ENCODE measurements at places on chromosomes 12 and 14.

DNA sequence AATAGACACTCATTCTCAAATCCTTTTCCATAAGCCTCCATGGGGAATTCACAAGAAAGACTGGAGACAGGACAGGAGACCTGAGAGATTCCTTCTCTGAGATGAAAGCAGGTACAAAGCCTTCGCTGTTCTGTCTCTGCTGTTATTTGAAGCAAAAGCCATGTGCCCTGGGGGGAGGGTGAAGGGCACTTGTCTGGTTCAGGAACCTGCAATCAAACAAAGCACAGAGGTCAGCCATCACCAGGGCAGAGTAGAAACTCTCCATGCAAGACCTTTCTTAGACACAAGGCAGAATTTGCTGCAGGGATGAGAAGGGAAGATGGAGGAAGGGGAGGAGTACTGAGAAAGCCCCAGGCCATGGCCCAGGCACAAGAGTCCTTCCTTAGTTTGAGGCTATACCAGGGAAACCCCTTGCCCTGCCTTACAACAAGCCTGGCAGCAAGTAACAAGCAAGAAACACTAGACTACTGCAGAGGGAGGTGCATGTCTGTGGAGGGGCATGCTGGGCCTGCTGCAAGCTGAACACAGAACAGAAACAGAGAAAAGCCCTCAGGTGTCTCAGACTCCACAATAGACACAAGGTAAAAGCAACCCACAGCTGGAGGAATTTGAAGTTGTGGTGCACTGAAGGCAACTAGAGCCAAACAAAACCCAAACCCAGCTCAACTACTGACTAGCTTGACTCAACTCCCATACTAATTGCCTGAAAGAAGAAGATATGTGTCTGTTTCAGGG, 7.8 kb upstream of the ART4 start:
- no peak for DNase-seq

DNA sequence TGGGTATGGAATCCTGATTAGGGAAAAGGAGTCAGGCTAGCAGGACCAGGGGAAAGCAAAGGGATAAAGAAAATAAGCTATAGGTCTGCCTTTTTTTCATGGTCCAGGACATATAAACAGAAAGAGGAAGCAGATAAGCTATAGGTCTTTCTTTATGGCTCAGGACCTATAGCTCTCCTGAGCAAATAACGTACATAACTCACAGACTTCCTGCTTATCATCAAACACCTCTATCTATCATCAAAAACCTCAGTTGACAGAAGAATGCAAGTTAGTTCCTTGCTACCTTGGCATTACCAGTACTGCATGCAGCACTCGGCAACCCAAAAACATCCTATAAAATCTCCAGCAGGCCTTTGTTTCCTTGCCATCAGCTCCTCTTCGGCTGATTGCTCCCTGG, 238.7 kb upstream of the OR4E1 start:
- no peak for DNase-seq

- no peak for DNase-seq
These were observed 78.7 kb downstream of the TXNDC16 start for GRCh38 chr14:52473557-52473956.

DNA sequence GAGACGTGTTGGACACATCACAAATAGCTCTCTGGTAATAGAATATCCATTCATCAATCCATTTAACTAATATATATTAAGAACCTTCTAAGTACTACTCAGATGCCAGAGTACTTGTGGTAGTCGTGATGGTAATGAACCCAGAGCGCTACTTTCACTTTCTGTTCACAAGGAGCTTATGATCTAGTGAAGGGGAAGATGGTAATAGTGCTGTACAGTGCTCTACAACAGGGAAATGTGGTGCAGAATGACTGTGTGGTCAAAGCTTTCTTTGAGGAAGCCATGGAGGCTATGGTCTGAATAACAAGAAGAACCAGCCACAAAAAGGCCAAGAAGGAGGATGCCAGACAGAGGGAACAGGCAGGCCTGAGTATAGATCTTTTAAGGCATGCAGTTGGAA, 212.0 kb downstream of the PTPRO start:
- DNase-seq: no peak

- no peak for DNase-seq
These were observed 88.5 kb downstream of the GPR135 start for GRCh38 chr14:59376686-59377085.

GRCh38 chr12:124700810-124701592, 133.6 kb upstream of the NCOR2 start:
- DNase-seq: no peak

DNA sequence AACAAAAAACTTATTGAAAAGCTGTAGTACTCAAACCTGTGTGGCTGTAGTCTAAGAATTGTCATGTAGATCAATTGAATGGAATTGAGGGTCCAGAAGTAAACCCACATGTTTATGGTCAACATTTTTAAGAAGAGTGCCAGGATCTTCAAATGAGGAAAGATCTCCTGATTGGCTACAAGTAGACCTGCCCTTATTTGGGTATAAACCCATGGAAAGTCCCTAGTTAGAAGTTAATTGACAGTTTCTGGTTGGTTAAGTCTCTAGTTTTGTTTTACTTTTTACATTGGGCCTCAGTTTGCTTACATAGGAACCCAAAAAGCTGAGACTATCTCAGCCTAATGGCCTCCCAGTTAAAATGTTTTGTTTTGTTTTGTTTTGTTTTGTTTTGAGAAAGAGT, 91.9 kb upstream of the RESF1 start:
- no peak for DNase-seq

- no peak for DNase-seq
These were observed 798.8 kb downstream of the SLC16A7 start for GRCh38 chr12:60394665-60395064.

DNA sequence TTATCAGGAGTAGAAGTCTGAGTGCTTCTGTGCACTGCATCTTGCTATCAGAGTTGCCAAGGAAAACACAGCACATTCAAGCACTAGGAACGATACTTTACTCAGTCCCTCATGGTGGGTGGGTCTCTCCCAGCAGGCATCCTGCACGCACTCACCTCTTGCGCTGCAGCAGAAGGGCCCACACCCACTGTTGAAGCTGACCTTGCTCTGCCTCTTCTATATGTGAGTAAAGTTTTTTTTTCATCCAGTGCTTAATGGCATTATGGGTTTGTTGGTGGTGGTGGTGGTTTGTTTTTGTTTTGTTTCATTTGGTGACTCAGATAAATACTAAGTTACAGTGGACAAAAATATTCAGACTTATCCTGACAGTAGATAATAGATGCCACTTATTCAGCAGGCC, 348.5 kb downstream of the EGLN3 start:
- DNase-seq: no peak

DNA sequence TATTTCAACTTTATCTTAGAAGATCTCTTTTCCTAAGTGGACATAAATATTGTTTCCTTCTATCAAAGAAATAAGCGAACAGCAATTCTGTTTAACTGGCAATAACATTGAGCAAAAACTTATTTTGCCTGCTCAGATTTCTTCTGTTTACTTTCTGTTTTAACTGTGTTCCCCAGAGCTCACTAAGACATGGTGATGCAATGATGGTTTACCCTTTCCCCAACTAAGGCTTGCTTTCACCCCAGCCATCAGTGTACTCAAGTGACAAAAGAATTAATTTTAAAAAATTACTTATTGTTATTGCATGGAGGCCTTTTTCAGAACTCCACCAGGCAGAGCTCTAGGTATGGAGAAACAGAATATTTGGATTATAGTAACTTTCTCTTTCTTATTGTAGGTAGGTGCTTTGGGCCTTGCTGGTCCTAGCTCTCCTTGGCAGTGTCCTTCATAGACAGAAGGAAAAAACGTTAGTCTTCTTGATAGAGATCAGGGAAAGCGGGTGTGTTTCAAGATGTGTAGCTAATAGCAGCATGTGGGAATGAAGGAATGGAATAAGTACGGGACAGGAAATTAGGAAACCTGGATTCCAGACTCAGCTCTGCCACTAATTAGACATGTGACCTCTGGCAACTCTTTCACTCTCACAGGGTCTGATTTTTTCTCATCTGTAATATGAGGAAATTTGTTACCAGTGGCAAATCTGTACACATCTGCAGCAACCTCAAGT, 14.6 kb upstream of the DDHD1 start:
- DNase-seq: no peak

DNA sequence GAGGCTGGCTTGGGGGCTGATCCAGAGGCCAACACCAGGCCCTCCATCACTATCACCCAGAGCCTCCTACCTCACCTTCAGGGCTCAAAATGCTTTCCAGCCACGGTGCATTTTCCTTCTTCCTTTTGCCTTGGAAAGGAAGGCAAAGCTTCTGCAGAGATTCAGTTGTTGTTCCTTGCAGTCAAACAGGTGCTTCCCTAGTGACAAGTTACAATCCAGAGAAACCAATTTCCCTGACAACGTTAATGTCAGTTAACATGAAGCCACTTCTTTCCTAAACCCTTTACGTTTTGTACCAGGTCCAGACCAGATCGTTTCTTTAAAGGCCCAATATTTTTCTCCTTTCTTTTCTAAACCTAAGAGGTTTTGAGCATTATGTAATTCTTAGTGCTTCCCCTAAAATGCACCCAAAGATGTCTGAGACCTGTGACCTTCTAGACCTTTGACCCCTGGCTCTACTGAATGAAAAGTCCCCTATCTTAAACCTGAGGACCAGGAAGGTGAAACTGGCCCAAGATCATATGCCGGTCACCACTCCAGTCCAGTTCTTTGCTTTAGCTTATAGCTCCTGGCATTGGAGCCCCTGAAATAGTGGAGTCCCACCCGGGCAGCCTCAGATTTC, 211.5 kb downstream of the SLC41A2 start:
- DNase-seq: no peak

GRCh38 chr12:129312048-129312447, 458.8 kb downstream of the GLT1D1 start:
- no peak for DNase-seq

DNA sequence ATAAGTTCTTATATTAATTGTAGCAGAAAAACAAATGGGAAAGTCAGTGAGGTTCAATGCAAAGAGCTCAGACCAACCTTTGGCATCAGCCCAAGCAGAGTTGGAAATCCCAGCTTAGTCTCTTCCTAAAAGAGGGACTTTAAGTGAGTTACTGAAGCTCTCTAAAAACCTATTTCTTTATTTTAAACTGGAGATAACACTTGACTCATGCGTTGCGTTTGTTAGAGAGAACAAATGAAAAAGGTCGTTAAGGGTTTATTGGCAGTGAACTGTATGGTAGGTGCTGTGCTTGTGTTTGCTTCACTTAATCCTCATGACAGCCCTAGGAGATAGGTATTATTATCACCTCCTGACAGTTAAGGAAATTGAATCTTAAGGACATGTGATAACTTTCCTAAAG, 396.5 kb downstream of the RAD51B start:
- no peak for DNase-seq

- no peak for DNase-seq
These were observed 66.5 kb downstream of the BHLHE41 start for GRCh38 chr12:26058308-26058707.

DNA sequence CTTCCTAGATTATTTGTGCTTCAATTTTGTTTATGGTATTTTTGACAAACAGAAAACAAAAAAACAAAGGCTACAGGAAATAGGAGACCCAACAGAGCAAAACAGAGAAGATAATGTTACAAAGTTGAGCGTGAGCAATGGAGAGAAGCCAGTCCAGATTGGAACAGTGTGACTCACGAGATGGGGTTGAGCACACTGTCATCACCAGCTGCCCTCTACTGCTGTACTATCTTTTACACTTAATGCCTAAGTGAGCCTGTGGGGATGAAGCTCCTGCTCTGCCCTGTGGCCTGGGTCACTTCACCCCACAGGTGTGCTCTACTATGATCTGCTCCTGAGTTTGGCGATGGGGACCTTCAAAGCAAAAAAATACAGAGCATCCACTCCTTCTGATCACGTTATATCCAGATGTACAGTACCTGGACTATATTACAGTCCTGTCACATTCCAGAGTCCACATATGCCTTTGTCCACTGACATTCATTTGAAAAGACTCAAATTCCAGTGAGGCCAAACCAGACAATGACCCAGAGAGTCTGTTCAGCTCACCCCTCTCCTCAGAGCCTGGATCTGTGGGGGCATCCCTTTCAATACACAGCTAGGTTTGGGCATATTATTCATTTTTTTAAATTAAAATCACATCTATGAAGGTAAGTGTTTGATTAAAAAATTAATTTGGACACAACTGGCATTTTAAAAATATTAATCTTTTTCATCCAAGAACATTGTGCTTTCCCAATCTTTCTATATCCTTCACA, 4.4 kb downstream of the IPO8 start:
- DNase-seq: no peak

DNA sequence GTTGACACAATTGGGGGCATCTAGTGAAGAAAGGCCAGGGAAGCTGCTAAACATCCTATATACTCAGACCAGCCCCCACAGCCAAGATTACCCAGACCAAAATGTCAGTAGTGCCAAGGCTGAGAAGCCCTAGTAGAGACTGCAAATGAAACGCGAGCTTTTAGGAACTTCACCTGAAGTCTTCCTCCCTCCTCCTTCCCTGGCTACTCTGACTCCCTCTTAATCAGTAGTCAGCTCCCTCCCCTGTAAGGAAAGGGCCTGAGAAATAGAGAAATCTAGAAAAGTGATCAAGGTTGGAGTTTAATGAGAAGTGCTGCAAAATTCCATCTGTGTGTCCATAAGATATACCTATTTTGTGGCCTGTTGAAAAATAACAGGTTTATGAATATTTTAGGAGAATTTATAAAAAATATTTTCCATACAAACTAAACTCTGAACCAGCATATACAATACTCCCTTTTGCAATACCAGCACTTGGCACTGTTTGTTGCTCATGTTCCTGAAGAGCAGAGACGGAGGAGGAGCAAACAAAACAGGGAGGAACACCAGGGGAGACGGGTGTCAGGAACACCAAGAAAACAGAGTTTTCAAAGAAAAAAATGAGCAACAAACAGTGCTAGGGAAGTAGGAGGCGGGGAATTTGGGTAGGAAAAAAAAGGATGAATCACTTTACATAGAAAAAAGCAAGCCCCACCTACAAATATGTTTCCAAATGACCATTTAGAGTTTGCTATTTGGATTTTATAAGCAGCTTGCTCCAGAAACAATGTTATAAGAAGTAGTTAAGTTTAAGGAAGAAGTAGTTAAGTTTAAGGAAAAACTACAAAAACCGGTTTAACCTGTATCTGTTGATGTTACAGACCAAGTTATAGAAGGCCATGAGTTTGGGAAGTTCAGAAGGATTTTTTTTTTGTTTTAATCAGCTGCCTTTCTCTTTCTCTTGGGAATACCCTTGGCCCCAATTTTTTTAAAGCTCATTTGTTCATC, 282.1 kb upstream of the GRIP1 start:
- DNase-seq: no peak

GRCh38 chr12:67698672-67699581, 50.4 kb downstream of the DYRK2 start:
- no peak for DNase-seq

- DNase-seq: no peak
These were observed 16.5 kb upstream of the DYRK2 start for GRCh38 chr12:67632005-67632404.

All from T-helper 1 cell (primary cell).